ENCODE measurements at places on chromosomes 12 and 14.

DNA sequence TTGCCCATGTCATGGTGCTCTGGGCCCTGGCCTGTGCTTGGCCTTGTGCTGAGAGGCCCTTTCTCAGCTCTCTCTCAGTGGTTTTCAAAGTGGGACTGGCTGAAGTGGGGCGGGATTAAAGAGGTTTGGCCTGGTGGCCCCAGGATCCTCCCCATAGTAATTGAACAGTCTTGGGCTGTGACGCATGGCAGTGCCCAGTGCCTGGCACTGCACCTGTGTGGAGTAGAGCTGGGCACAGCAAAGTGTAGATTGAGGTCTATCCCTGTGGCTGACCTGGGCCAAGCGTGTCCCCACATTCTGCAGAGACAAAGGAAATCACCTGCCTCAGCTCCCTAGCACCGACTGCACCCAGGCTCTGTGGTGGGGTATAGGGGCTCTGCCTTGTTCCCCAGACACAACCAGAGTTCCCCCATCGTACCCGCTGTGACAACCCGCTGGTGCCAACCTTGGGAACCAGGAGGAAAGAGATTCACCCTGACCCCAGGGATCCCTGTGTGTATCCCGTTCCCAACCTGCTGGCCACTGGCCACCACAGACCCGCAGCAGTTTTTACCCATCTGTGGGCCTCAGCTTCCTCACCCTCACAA lies 9.9 kb upstream of the CYP46A1 start:
- no peak for DNase-seq

- DNase-seq = no peak
Measured at GRCh38 chr12:41514021-41514777, 326.1 kb downstream of the PDZRN4 start.

DNA sequence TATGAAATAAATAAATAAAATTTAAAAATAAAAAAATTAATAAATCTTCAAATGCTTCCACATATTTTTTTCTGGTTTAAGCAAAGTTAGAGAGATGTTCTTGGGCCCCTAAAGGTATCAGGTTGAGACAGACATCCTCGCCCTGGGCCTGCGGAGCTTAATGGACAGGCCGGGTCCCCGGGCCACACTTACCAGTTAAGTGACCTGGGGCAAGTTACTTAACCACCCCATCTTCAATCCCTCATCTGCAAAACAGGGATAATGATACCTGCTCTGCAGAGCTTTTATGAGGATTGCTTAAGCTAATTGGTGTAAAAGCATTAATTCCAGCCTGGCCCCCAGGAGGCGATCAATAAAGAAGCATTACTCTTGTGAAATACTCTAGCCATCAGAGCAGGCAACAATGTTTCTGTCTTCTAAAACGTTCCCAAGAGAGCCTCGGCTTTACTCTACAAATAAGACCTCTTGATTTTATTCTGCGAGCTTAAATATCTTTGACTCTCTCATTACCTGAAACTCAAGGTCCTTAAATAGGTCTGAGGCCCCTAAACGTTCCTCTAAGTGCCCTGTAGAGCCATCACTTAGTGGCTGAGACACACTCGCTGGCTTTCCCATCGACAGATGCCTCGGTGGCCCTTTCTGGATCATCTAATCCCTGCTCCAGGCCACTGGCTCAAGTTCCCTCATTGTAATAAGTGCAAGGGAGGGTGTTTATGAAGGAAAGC lies 81.1 kb upstream of the DIO3 start:
- DNase-seq = no peak

DNA sequence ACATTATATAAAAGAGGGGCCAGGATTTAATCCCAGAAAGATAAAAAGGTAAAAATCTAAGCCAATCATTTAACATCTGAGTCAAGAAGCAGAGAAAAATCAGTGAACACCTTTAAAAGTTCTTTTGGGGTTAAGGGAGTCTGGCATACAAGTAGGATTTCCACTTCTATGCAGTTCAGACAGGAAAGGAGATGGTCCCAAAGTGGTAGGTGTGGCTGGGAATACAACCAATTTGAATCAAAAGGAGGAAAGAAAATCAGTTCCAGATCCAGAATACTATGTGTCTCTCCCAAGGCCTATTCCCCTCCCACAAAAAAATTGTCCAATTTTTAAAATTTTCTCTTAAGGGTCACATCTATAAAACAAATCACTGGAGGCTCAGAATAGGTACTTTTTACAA lies 167.4 kb downstream of the PHLDA1 start:
- no peak for DNase-seq

DNA sequence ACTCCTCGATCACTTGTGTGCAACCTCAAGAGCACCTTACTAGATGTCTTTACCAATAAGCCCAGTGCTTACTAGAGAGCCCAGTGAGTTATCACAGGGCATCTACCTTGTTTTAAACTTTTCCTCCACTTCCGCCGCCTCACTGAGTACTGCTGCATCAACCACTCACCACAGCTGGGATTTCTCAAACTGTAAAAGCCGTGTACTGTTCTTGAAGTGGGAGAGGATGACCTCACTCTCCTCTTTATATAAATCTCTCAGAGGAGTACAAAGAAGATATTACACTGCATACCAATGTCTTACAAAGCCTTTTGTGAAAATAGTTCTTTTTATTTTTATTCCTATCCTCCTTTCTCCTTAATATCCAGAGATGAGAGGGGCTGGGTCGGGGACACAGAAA lies 94.1 kb downstream of the PLCZ1 start:
- DNase-seq = no peak

- no peak for DNase-seq
Measured at GRCh38 chr14:105023791-105024480, 3.1 kb upstream of the CDCA4 start.

DNA sequence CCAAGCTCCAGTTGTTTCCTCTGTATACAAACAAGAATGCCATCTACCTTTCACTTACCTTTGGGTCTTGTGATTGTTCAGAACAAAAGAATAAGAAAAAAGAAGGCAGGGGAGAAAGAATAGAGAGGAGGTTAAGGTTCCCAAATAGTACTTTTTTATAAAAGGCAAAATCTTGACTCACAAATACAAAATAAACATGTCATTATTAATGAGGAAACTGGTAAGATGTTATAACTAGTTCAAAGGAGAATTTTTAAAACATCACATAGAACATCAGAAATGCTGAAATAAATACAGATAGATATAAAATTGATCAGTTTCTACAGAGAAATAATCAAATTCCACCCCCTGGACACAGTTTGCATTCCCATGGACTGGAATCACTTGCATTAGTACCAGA lies 446.7 kb upstream of the CCDC196 start:
- no peak for DNase-seq

- DNase-seq = no peak
Measured at GRCh38 chr12:77914081-77914488, 83.4 kb downstream of the NAV3 start.

DNA sequence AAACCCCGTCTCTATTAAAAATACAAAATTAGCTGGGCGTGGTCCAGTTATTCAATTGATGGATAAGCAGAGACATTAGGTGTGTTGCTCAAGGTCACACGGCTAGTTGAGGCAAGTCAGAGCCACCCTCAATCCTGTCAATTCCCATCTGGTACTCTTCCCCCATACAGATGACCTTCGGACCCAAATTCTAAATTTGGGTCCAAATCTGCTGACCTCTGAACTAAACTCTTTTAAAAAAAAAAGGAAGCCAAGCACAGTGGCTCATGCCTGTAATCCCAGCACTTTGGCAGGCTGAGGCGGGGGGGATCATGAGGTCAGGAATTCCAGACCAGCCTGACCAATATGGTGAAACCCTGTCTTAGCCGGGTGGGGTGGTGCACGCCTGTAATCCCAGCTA lies 23.9 kb downstream of the GCN1 start:
- no peak for DNase-seq

DNA sequence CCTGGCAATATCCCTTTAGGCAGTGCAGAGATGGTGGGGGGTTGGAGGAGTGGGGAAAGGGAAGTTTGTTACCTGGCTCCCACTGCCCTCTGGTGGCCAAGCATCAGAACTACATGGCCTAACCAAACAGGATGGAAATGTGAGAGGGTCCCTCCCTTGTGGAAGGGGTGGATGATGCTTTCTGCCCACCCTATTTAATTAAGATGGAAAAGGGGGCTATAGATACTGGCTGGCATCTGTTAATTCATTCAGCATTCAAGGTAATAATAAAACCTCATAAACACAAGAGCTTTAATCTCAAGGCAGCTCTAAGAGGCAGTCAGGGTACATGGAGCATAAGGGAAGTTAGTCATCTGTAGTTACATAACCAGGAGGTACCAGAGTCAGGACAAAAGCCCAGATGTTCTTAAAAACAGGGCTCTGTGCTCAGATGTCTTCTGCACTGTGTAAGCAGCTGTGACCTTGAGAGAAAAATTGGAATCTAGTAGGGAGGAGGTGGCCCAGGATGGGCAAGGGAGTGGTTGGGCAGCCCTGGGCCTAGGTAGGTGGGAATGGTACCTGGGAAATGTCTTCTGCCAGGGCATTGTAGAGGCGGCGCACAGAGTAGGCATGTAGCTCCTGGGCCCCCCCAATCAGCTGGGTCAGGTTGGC lies 4.6 kb downstream of the AP1G2 start:
- peak; percentile 47 for DNase-seq

GRCh38 chr14:99871771-99872170 lies 78.6 kb downstream of the EML1 start:
- no peak for DNase-seq

DNA sequence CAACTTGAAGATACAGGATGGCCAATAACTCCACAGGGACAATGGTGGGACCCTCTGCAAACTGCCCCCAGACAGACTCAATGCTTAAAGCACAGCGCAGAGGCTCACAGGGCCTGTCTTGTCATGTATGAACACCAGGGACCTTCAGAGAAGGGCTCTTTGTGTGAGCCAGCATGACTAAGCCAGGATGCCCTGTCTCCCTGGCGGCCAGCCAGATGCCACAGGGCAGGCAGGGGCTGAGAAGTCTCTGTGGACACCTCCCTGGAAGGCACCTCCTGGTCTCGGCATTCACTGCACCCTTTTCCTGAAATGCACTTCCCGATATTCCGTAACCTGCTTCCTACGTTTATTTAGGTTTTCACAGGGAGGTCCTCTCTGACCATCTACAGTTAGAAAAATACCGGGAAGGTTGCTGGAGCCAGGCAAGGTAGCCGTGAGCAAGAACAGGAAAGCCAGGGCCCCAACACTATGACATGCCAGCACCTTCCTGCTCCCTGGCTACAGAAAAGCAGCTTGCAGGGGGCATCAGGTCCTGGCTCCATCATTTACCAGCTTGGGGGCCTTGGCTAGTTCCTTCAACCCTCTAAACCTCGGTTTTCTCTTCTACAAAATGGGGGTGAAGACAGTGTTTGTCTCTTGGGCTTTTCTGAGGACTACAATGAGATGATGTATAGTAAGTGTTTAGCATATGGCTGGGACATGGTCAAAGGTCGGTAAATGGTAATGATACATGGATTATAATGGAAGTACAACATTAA lies 65.0 kb downstream of the PITPNM2 start:
- peak; percentile 38 for DNase-seq

- DNase-seq = no peak
Measured at GRCh38 chr12:108856170-108856427, 1.3 kb downstream of the SSH1 start.

DNA sequence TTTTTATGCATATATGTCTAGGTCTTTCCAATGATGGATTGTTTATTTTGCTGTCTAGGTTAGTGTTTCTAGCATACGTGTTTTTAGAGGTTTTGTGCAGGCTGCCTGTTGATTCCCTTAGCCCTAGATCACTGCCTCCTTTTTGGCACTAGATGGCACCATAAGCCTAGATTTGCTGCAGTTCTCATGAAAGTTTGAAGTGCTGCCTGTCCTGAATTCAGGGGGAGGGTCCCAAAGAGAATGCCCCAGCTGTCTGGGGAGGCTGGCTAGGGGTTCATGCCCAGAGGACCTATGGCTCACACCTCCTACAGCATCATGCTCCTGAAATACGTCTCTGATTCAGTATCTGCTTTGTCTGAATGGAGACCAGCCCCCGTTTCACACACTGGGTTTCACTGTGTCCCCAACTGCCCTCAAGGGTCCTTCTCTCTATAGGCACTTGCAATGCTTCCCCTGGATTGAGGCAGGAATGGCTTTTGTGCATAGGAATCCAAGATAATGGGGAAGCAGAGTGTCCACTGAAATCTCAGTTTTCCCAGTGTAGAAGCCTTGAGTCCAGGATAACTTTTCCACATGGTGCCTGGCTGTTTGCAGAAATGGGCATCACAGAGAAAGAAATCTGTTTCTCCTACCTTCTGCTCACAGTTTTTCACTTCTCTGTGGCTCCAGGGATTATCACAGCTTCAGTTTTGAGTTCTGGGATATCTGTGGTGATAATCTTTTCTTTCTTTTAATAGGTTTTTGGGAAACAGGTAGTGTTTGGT lies 14.2 kb upstream of the TXNRD1 start:
- DNase-seq = peak; percentile 47

GRCh38 chr12:122182887-122183587 lies at the start of gene LRRC43:
Gene LRRC43, plus strand, starts transcription at chr12:122183123. Its CDS starts 22 bp downstream, at chr12:122183145.
- DNase-seq = peak; percentile 32

DNA sequence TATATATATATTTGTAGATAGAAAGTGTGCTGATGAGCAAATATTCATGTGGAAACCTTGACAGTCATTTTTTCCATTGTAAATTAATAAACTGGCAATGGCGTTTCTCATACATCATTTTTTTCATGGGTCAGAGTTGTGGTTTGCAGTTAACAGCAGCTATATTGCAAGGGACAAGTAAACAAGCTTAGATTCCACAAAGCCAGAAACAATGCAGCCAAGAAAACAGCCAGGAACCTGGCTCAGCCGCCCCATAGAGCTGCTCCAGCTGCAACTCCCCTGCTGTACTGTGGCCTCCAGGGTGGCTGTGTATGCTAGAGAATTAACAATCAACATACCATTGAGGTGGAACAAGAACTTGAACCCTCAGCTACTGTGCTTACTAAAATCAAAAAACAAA lies 298.2 kb downstream of the TMEM132D start:
- DNase-seq = no peak

DNA sequence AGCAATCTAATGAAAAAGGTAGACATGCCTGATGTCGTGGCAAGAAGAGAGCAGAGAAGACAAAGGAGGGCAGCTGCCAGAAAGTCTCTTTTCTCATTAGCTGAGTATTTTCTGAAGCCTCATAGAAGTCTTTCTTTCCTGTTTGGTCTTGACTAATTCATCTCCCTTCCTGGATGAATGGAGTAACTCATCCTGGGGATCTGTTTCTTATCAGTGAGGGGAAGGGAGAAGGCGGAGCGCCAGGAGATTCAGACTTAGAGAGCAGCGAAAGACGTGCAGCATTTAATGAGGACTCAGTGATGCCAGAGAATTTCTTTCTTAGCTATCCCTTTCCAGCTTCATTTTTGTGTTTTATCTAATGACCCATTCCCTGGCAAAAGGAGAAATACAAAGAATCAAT lies 89.4 kb downstream of the SLC15A4 start:
- no peak for DNase-seq

- no peak for DNase-seq
Measured at GRCh38 chr12:87687362-87687761, 341.8 kb downstream of the C12orf50 start.

- DNase-seq = no peak
Measured at GRCh38 chr14:25049093-25049567, 817 bp downstream of the STXBP6 start.

GRCh38 chr14:22820731-22821130 lies 5.5 kb upstream of the SLC7A7 start:
- DNase-seq = no peak

GRCh38 chr12:12533238-12533829 lies 29.3 kb downstream of the DUSP16 start:
- no peak for DNase-seq
